Trophoblast cell (in vitro differentiated cells and primary cell): ENCODE measurements at places on chromosomes 5 and 9.

DNA sequence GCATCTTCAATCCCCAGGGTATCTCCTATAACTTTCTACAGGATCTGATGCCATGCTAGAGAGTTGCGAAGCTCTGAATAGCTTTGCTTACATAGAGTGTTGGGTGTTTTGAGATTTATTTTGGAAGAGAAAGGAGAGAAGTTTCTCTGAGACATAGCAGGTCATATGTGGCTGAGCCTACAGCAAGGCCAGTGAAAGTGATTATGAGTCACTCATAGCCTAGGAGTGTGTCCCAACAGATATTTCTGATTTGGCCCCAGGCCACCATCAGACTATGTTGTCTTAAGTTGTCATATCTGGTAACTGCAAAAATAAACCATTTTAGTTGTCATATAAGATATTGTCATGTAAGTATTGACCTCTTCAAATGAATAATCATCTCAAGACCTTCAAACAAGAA is 132.0 kb upstream of the RAI14 start:
- DNase-seq = peak; percentile 35

- DNase-seq = peak; percentile 64
Measured at GRCh38 chr5:147384346-147385193, 125.3 kb downstream of the DPYSL3 start.

DNA sequence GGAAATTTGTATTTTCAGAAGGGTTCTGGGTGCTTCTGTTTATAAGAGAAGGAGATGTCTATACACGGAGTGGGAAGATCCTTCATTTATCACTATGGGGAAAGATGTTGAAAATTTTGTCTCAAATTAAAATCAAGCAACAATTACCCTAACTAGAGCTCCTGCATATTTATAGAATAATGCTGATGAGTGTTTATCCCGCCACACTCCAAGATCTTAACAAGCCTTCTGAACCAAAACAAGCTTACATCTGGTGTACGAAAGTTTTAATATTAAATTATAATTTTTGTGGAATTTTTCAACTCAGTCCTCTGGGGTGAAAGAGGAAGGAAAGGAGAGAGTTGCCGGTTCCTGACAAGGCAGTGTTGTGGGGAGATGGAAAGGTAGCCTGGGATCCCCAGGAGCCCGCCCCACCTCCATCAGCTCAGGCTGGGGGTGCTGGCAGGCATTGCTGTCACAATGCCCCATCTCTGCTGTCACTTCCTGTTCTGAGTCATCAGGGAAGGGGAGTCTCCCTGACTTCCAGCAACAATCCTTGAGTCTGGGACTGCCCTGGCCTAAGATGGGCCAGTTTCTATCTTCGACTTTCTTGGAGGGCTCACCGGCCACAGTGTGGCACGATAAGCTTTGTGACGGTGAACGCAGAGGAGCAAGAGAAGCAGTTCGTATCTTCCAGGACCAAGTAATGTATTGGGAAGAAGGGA is 64.5 kb downstream of the ERAP1 start:
- DNase-seq = no peak

GRCh38 chr5:135094339-135095051 is 60.5 kb upstream of the PITX1 start:
- no peak for DNase-seq

GRCh38 chr5:24899180-24899579 is 254.4 kb upstream of the CDH10 start:
- DNase-seq = no peak

- peak; percentile 67 for DNase-seq
Measured at GRCh38 chr9:133238851-133239532, 29.9 kb upstream of the OBP2B start.

DNA sequence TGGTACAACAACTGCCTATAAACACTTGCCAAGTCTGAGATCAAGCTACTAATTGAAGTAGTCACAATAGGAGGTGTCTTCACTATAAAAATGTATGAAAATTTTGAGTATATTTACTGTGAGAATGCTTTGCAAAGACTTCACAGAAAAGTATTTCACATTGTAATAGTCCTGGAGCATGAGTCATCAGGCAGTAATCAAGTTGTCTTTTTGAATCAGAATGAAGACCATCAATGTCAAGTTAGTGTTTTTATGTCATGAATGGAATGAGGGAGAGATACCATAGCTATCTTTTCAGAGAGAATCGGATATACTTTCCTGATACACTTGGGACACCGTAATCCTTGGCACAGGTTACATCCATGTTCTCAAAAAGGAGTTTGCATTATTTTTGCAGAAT is 466.9 kb upstream of the ARRDC3 start:
- no peak for DNase-seq

DNA sequence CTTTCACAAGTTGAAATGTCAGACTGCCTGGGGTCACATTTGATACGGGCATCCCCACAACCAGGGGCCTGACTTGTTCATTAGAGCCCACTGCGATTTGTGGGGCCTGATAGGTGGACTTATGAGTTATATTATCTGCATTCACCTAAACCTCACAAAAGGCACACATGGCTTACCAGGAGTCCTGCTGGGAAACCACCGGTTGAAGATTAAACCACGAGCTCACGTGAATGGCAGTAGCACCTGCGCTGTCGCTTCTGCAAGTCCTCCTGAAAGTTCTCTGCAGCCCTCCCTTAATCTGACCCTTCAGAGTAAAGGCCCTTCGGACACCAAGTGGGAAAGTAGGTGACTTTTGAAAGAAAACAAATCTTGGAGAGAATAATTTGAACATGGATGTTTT is 68.9 kb downstream of the PPIC start:
- DNase-seq = no peak

DNA sequence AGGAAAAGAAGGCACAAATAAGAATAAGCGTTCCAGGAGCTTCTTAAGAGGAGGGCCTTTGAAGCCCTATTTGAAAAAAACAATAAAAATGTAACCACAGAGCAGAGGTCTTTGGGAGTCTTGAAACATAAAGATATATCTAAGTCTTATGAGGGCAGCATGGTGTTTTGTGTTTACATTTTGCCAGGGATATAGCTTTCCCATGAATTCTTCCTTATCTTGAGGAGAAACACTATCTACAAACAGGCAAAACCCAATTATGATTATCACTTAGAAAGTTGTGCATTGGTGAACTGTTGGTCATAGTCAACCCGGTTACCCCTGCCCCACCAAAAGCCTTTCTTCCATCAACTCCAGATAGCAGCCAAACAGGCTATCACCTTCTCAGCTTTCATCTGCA is 23.6 kb upstream of the LHFPL2 start:
- DNase-seq = no peak

GRCh38 chr9:78552802-78553201 is 255.9 kb downstream of the PSAT1 start:
- DNase-seq = no peak

DNA sequence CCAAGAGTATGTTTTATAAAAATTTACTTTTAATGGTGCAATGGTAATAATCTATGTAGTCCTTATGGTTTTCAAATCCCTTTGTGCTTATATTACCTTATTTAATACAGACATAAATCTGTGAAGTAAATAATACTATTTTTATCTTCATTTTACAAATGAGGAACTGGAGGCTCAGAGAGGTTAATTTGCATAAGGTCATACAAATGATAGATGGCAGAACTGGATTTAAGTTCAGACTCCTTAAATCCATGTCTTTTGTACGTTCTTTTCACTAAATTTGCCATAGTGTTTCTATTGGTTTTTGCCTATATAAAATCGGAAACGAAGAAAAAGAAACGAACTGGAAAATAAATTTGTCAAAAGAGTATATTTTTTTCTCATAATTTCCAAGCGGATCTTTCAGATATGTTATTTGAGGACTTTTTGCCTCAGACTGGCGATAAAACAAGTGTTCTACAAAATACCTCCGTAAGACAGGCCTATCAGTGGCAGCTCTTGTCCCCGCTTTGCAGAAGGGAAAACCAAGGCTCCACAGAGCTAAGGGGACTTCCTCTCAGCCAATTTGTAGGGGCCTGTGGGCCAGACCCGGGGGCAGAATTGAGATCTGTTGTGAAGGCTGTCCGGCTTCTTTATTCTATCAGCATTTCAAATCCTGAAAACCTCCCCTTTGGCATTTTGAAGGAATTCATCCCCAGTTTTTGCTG is 1.1 kb upstream of the TNFAIP8 start:
- DNase-seq = no peak

- no peak for DNase-seq
Measured at GRCh38 chr9:91913096-91913495, 36.9 kb downstream of the ROR2 start.

DNA sequence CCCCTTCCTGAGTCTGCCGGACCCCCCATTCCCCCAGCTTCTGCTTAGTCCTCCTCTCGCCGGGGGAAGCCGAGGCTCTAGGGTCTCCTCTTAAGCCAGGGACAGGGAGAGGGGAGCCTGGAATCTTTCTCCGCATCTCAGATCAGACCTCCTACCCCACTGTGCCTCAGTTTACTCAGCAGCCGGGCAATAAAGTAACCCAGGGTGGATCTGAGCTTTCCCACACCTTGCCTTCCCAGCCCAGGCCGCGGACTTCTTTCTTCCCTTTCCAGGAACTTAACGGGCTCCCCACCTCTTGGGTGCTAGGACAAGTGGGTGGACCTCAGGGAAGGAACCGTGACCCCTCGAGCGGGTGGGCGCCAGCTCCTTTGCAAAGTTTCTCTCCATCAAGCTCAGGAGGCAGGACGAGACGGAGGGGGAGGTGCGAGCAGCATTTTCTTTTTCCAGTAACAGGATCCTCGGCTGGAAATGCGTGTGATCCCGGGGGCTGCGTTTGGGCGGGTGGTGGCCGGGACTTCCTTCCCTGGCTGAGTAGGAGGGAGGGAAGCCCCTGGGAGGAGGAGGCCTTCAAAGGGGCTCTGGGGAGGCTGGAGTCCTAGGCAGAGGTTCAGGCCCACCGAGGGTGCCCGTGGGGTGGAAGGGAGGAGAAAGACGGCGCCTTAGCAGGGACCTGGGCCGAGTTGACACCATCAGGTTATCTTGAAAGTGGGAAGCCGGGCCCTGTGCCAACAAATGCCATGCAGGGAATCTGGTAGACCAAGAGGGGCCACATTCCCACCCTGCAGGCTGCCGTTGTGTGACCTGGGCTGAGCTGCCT is 795 bp downstream of the DAB2IP start:
- peak; percentile 29 for DNase-seq

GRCh38 chr5:41252036-41252435 is 38.7 kb upstream of the C6 start:
- DNase-seq = no peak

- DNase-seq = no peak
Measured at GRCh38 chr9:120388003-120388855, 191.7 kb downstream of the CDK5RAP2 start.

DNA sequence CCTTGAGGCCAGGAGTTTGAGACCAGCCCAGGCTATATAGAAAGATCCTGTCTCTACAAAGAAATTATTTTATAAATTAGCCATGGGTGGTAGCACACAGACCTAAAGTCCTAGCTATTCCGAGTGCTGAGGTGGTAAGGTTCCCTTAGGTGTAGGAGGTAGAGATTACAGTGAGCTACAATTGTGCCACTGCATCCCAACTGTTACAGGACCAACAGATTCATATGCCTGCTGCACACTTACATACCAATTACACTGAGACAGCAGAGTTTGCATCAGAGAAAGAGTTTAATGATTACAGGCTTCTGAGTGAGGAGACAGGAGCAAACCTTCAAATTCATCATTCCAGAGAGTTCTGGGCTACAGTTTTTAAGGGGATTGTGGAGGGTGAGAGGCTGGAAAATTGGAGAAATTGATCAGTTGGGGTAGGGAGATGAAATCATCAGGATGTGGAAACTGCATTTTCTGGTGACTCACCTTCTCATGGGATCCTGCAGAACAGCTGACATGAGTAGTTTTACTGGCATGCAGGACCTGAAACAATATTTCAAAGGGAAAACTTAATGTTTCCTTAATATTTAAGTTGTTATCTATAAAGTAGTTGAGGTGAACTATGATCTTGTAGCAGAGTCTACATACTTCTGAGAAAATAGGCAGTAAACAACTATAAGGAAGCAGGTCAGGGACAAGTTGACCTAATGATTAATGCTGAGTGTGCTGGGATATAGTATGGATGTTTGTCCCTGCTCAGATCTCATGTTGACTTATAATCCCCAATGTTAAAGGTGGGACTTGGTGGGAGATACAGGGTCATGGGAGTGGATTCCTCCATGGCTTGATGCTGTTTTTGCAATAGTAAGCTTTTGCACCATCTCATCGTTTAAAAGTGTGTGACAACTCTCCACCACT is 54.7 kb downstream of the ANXA2R start:
- DNase-seq = peak; percentile 63

- no peak for DNase-seq
Measured at GRCh38 chr9:70494221-70494620, 79.8 kb upstream of the KLF9 start.

- DNase-seq = no peak
Measured at GRCh38 chr5:179504191-179504590, 46.2 kb upstream of the RUFY1 start.

DNA sequence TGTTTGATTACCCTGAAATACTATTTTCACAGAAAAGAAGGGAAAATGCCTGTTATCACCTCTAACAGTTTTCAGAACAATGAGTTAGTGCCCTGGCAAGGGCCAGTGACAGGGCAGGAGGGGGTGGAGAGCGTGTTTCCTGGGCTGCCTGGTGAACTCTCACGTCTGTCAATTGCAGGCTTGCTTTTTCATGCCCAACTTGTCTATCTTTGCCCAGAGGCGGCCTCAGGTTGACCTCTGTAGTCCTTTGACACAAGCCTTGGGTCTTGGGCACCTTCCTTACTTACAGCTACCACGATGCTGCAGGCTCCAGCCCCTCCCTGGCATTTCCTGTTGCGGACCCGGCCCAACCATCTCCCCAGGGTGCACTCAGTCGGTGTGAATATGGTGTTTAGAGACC is 2.2 kb upstream of the CEL start:
- DNase-seq = no peak

DNA sequence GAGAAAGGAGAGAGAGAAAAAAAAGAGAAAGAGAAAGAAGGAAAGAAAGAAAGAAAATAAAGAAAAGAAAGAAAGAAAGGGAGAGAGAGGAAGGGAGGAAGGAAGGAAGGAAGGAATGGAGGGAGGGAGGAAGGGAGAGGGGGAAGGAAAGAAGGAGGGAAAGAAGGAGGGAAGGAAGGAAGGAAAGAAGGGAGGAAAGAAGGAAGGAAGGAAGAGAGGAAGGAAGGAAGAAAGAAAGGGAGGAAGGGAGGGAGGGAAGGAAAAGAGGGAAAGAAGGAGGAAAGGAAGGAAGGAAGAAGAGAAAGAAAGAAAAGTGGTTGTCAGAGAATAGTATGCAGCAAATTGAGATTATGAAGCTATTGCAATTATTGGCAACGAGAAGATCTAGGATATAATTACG is 49.9 kb upstream of the NIPBL start:
- DNase-seq = no peak

- no peak for DNase-seq
Measured at GRCh38 chr5:6961837-6962635, 248.8 kb downstream of the TENT4A start.

GRCh38 chr9:133773889-133774655 is 35.9 kb upstream of the SARDH start:
- DNase-seq = no peak

- peak; percentile 34 for DNase-seq
Measured at GRCh38 chr5:14256026-14256690, 113.0 kb downstream of the TRIO start.

- peak; percentile 19 for DNase-seq
Measured at GRCh38 chr9:89980600-89980999, 375.8 kb downstream of the GADD45G start.
